ENCODE measurements at places on chromosomes 2 and 18. TPM values are rescaled to one million over a fixed set of nuclear protein-coding genes. Genes with fewer than 3 reads are reported as not detected.
A peak's percentile ranks its signal among the peaks of the same experiment; 100 is the strongest.

ANKRD30BL gene
- total RNA-seq, result 27.9 TPM

GRCh38 chr2:135603543-135603942 is 72.3 kb downstream of the R3HDM1 start:
- no peak for DNase-seq

DNA sequence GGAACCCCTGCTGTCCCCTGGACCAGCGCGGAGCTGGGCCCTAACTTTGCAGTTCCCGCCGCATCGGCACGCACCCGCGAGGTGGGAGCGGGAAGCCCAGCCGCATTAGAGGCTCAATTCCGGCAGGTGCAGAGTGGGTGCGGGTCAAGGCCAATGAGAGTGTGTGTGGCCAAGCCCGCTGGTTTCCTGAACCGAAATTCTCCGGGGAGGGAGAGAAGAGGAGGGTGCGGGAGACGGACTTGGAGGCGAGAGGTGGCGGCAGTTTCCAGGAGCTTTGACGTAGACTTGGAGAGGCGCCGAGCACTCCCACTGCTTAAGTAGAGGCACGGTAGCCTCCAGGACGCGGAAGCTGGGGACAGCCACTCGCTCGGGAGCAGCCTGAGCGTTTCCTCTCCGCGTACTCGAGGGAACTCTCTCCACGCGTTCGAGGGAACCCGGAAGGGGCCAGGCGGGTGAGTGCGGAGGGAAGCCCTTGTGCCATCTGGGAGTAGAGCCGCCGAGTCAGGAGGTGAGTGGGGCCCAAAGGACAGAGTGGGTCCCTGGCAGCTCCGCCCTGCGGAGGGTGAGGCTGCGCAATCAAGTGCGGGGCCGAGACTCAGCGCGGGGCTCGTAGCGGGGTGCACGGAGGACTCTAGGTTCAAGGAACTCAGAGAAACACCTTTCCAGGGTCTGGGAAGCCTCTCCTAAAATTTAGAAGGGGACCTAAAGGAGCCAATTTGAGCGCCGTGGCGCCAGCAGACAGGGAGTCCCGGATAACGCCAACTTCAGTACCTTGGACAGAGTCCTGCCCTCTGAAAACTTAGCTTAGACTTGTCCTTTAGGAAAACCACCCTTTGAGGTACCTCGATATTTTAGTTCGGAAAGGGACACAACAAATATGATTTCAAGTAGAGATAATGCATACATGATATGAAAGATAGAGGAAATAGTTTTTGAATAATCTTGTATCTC is at the start of gene FAM237A:
FAM237A (plus strand) TSS at position 413 of the 951 bp plus-strand sequence. CDS start 1,750 bp downstream, outside the sequence.
- DNase-seq, result peak; percentile 6

MDH1 gene
- total RNA-seq, result 162 TPM

DNA sequence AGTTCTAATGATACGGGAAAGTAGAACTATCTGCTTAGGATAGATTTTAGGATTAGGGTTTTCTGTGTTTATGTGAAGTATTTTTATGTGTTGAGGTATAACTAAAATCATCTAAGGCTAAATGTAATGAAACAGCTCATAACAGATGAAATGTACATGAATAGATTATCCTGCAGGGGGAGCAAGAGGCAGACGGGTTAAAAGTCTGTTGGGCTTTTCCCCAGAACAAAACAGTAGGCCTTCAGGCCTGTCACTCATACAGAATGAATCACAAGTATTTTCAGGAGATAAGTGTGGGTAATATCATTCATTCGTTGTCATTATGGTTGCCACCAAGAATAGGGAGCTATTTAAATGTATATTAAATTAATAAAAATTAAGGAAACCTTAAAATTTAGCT is 107.9 kb upstream of the IL1R2 start:
- no peak for DNase-seq

GRCh38 chr18:28689588-28689987 is 512.7 kb upstream of the CDH2 start:
- DNase-seq, result no peak

GTF2A1L gene
- 6.9 TPM for total RNA-seq

GRCh38 chr2:120864981-120865380 is 129.3 kb downstream of the GLI2 start:
- DNase-seq, result no peak

DNA sequence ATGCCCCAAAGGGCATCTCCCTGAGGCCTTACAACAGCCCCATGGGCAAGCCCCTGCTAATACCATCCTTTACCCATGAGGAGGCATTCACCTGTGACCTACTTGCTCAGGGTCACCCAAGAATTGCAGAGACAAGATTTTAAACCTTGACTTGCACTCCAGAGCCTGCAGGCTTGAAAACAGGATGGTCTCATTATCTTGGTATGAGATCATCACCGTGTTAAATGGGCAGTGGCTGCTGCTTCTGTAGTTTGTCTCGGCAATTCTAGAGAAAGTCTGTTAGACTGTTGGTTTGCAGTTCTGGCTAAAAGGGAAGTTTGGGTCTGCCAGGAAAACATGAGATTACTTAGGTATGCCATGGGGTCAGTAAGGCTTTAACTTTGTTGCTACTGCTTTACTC is 698.9 kb downstream of the GALR1 start:
- DNase-seq, result no peak

- DNase-seq, result no peak
Measured at GRCh38 chr2:181462033-181462432, 4.8 kb downstream of the ITGA4 start.

DNA sequence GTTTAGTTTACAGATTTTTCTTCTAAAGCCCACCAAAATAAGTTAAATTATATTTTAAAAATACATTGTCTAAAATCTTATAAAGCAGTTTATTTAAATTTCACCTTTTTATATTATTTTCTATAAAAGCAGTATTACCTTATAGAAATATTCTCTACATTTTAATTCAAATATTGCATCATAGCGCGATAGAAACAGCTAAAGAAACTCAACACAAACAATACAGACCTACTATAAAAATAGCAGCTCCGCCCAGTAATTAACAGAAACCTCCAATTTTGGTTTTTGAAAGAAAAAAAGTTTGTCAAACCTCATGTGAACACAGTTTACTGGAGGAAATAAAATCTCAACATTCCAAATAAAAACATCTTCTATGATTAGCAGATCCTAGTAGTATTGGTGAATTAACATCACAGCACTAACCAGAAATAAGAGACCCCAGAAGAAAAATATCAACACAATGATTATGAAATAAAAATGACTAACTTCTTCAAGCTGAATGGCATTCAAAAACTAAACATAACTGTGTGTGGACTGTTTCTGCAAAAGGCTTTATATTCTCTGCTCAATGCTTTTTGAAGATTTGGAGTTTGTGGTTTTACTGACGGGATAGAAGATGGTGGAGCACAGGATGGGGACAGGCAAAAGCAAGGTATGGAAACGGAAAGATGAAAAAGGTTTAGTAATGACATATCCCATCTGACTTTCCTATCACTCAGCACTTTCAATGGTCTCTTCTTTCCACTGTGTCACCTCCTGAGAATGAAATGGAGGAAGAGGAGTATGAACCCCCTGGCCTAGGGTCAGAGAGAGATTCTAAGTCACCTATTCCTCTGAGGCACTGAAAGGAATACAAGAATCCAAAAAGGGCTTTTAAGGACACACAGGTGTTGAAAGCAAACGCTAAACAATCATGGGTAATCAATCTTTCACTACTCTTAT is 17.5 kb downstream of the MAP4K3 start:
- no peak for DNase-seq

GRCh38 chr18:456361-457139 is 44.0 kb downstream of the COLEC12 start:
- DNase-seq, result no peak

DNA sequence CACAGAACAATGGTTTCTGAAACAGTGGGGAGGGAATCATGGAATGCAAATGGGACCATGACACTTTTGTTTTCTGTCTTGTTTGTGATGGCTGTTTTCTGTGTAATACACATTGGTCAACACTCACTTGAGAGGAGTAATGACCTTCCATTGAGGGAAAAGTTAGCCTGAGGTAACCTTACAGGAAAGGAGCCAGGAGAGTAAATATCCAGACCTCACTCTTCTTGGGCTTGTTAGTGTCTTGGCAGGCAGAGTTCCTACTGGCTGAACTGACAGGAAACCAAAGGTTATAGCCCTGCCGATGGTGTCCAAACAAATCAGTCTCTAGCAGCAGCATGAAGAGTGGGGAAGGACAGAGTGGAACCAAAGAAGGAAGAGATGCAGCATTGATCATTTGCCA is 17.2 kb upstream of the RPRM start:
- no peak for DNase-seq

DNA sequence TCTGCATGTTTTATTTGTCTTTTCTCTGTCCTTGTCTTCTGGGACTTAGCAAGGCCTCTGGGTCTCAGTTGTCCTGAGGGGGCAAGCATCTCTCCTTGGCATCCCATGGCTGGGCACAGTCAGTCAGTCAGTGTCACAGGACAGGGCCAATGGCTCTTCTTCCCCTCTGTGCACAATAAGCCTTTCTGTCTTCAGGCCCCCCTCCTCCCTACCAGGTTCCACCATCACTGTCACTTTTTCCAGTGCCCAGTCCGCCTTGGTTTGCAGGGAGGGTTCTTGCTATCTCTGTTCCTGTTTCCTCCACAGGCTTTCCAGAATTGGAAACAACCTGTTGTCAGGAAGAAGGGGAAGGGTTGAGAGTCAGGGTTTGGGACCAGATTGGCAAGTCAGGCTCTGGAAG is 1.7 kb upstream of the VAMP5 start:
- DNase-seq, result no peak

STK36 gene
- total RNA-seq, result 20.9 TPM
